ENCODE measurements at places on chromosomes 1 and 21. TPM values are rescaled to one million over a fixed set of nuclear protein-coding genes. Genes with fewer than 3 reads are reported as not detected.

Gene TBX19
- 2.3 TPM for total RNA-seq

Gene SLAMF9
- not detected for total RNA-seq

Gene PTPRC
- not detected for total RNA-seq

GRCh38 chr1:234530672-234531071 is 51.7 kb upstream of the TARBP1 start:
- no peak overlapping the region for H3K4me3 ChIP-seq
- DNase-seq: no peak
- no peaks in the 10 kb centered on the region for H3K36me3 ChIP-seq
- H3K27me3 ChIP-seq: no peaks in the 10 kb centered on the region
- H3K27ac ChIP-seq: no peak overlapping the region

GRCh38 chr1:209884249-209884648 is 53.8 kb upstream of the SYT14 start:
- no peaks in the 10 kb centered on the region for H3K36me3 ChIP-seq
- H3K4me3 ChIP-seq: no peak overlapping the region
- H3K27me3 ChIP-seq: peaks cover 13% of the 10 kb centered on the region
- peaks cover 1% of the 10 kb centered on the region for H3K4me1 ChIP-seq
- DNase-seq: no peak
- no peak overlapping the region for H3K27ac ChIP-seq

- H3K27me3 ChIP-seq: no peaks in the 10 kb centered on the region
- DNase-seq: no peak
- no peak overlapping the region for H3K4me3 ChIP-seq
Observed at GRCh38 chr1:213993929-213994328, 6.2 kb downstream of the PROX1 start.

DNA sequence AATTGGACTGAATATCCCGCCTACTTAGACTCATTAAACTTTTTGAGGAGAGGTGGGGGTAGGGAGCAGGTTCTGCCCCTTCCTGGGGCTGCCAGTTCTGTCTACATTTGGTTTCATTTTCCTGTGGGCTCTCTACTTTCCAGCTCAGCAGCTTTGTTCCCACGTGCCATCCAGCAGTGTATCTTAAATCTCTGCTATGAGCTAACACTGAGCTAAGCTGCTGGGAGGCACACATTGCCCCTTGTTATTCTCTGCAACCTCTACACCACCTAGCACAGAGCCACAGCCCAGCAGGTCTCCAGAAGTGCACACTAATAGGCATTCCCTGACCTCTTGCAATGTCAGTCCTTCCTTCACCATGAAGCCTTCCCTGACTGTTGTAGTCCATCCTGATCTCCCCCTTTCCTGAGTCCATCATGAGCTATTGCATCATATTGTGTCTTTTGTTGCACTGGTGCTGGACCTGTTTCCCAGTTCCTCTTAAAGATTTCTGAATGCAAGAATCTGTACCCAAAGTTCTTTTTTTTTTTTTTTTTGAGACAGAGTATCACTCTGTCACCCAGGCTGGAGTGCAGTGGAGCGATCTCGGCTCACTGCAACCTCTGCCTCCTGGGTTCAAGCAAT is 28.7 kb upstream of the NRDC start:
- no peaks in the 10 kb centered on the region for H3K27me3 ChIP-seq
- no peaks in the 10 kb centered on the region for H3K4me1 ChIP-seq
- H3K4me3 ChIP-seq: no peak overlapping the region
- no peak for DNase-seq
- H3K27ac ChIP-seq: peak overlapping the region; percentile 47

DNA sequence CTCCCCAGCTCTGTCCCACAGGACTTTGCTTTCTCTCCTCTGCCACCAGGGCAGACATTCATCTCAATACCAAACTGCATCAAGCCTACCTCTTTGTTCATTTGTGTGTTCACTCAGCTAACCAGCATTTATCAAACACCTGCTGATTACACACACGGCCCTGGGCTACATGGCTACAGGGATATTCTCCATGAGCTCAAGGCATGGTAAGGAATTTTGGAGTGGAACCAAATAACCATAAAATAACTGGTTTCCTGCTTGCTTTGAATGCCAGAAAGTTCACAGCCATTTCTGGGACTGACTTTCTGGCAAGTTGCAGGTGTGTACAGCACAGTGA is 54.6 kb downstream of the LDLRAD2 start:
- peaks cover 9% of the 10 kb centered on the region for H3K4me1 ChIP-seq
- peaks cover 32% of the 10 kb centered on the region for H3K36me3 ChIP-seq
- no peak overlapping the region for H3K4me3 ChIP-seq

DNA sequence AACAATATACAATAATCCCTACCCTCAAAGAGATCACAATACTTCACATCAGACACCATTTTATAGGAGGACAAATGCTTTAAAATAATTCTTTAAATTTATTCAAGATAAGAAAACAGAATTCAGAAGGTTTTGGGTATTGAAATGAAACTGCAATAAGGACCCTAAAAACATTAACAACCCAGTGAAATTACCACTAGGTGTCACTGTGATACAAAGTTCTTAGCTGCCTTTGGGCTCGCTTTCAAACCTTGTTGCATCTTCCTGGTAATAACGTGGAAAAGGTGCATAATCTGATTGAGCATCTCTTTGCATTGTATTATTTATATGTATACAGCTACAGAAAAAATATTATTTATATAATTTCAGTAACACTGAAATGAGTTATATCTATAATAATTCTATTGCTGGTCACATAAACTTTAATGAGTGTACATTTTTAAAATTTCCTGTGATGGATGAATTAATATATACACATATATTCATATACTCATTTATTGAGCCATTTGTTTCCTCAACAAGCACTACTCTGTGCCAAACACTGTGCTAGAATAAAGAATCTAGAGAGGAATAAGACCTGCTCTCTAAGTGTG is 185.2 kb downstream of the FAF1 start:
- H3K27ac ChIP-seq: no peak overlapping the region
- peaks cover 1% of the 10 kb centered on the region for H3K36me3 ChIP-seq
- no peak for DNase-seq
- no peak overlapping the region for H3K4me3 ChIP-seq
- H3K4me1 ChIP-seq: no peaks in the 10 kb centered on the region
- H3K27me3 ChIP-seq: no peaks in the 10 kb centered on the region

GRCh38 chr1:153513666-153514065 is 22.1 kb downstream of the S100A6 start:
- no peaks in the 10 kb centered on the region for H3K36me3 ChIP-seq
- no peak for DNase-seq
- no peaks in the 10 kb centered on the region for H3K27me3 ChIP-seq

- no peak overlapping the region for H3K4me3 ChIP-seq
- H3K36me3 ChIP-seq: peaks cover 4% of the 10 kb centered on the region
- no peak overlapping the region for H3K27ac ChIP-seq
Observed at GRCh38 chr1:112520166-112520565, 11.4 kb downstream of the WNT2B start.

DNA sequence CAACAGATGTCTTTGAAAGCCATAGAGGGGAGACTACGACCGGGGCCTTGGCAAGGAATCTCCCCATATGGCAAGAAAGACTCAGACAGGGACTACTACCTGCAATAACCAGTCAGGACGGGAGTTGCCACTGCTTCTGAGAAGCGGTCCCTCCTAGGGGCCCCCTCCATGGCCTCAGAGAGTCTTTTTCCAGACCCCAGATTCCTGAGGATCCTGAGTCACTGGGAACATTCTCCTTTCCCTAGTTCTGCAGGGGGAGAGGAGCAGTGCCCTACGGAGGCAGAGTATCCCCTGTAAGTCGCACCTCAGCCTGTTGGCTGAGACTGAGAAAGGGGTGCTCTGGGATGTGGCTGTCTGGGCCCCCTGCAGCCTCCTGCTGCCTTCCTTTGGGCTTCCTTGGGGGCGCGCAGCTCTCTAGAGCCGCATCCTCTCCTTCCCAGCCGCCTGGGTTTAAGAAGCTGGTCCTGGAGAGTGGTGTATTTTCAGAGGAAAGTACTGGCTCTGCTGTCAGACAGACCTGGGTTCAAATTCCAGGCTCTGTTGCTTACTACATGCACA is 7.8 kb downstream of the GLIS1 start:
- peaks cover 81% of the 10 kb centered on the region for H3K27me3 ChIP-seq
- no peak for DNase-seq
- H3K27ac ChIP-seq: no peak overlapping the region
- no peaks in the 10 kb centered on the region for H3K36me3 ChIP-seq
- peaks cover 9% of the 10 kb centered on the region for H3K4me1 ChIP-seq

- no peaks in the 10 kb centered on the region for H3K36me3 ChIP-seq
- H3K27ac ChIP-seq: no peak overlapping the region
- H3K4me3 ChIP-seq: no peak overlapping the region
- H3K27me3 ChIP-seq: peaks cover 83% of the 10 kb centered on the region
Observed at GRCh38 chr1:53735261-53735660, 3.7 kb downstream of the GLIS1 start.

GRCh38 chr1:170303034-170303433 is 157.3 kb downstream of the NTMT2 start:
- H3K36me3 ChIP-seq: no peaks in the 10 kb centered on the region
- no peak for DNase-seq
- no peaks in the 10 kb centered on the region for H3K27me3 ChIP-seq
- no peak overlapping the region for H3K27ac ChIP-seq
- H3K4me3 ChIP-seq: no peak overlapping the region
- no peaks in the 10 kb centered on the region for H3K4me1 ChIP-seq

DNA sequence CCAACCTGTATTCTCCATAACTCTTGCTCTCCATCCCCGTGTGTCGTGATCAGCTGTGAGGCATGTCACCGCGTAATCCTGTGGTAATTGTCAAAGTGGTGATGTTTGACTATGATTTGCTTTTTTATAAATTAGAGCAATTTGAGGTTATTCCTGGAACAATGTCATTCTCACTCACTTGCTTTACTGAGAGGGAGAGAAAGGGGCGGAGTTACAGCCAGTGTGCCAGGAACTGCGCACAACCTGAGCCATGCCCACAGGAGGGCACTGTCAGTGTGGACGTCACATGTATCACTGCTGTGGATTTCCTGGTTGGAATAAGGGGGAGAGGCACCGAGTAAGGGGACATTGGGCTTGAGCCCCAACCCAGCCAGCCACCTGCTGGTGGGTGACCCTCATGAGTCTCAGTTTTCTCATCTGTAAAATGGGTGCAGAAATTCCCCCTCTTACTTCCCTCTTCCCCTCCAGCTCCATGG is 6.9 kb downstream of the ADGRB2 start:
- no peak for DNase-seq
- H3K27me3 ChIP-seq: peaks cover 25% of the 10 kb centered on the region
- no peak overlapping the region for H3K27ac ChIP-seq
- no peak overlapping the region for H3K4me3 ChIP-seq
- H3K36me3 ChIP-seq: no peaks in the 10 kb centered on the region

DNA sequence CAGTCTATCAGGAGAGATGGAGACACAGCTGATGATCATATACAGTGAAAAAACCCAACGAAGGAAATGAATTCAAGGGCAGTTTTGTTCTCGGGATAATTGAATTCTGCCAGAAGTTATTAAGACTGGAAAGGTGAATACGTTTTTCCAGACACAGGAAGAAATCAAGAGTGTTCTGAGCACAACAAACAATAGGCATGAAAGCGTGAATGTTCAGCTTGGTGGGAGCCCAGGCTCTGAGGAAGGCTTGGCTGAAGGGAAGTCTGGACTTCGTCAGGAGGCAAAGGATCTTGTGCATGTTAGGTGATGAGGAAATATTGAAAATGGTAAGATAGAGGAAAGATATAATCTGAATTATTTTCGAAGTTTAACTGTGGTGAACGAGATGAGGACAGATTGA is 50.4 kb downstream of the CYYR1 start:
- H3K27ac ChIP-seq: no peak overlapping the region
- no peak overlapping the region for H3K4me3 ChIP-seq
- peaks cover 24% of the 10 kb centered on the region for H3K36me3 ChIP-seq
- H3K4me1 ChIP-seq: no peaks in the 10 kb centered on the region
- no peak for DNase-seq

DNA sequence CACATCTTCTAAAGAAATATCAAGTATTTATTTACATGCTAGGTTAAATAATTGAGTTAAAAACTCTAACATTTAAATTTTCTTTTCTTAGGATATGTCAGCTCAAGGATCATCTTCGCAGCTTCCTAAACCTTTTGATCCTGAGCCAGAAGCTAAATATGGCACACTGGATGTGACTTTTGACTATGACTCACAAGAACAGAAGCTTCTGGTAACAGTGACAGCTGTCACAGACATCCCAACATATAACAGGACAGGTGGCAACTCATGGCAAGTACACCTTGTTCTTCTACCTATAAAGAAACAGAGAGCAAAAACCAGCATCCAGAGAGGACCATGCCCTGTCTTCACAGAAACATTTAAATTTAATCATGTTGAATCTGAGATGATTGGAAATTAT is 132.7 kb upstream of the SERTAD4 start:
- DNase-seq: no peak
- peaks cover 10% of the 10 kb centered on the region for H3K4me1 ChIP-seq
- H3K27ac ChIP-seq: no peak overlapping the region
- no peaks in the 10 kb centered on the region for H3K36me3 ChIP-seq
- H3K27me3 ChIP-seq: no peaks in the 10 kb centered on the region

GRCh38 chr1:11342621-11343032 is 69.6 kb downstream of the UBIAD1 start:
- H3K36me3 ChIP-seq: no peaks in the 10 kb centered on the region
- no peak for DNase-seq
- peaks cover 14% of the 10 kb centered on the region for H3K4me1 ChIP-seq
- peaks cover 35% of the 10 kb centered on the region for H3K27me3 ChIP-seq
- no peak overlapping the region for H3K4me3 ChIP-seq

- no peak overlapping the region for H3K4me3 ChIP-seq
- no peaks in the 10 kb centered on the region for H3K27me3 ChIP-seq
- no peak for DNase-seq
- peaks cover 7% of the 10 kb centered on the region for H3K36me3 ChIP-seq
- H3K27ac ChIP-seq: no peak overlapping the region
- peaks cover 31% of the 10 kb centered on the region for H3K4me1 ChIP-seq
Observed at GRCh38 chr1:67682659-67683197, 2.3 kb upstream of the GADD45A start.

DNA sequence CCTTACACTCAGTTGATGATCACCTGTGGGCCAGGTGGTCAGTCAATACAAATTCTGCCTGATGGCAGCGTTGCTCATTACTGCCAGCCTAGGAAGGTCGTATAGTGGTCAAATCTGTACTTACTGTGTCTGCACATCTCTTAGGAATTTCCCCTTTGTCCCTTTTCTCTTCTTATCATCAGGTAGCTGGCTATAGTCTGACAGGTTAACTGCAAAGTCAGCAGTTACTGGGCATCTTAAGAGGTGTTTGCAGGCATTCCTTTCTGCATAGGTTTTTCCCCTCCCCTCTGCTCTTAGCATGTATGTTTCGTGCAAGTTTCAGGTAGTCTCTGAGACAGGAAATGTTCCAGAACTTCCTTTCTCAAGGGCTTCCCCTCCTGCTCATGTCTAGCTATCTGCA is 298.7 kb downstream of the LRRIQ3 start:
- no peak overlapping the region for H3K4me3 ChIP-seq
- no peaks in the 10 kb centered on the region for H3K36me3 ChIP-seq
- DNase-seq: no peak
- no peaks in the 10 kb centered on the region for H3K27me3 ChIP-seq

Data from progenitor cell of endocrine pancreas (in vitro differentiated cells).